ENCODE measurements at places on chromosomes 6 and 20.

DNA sequence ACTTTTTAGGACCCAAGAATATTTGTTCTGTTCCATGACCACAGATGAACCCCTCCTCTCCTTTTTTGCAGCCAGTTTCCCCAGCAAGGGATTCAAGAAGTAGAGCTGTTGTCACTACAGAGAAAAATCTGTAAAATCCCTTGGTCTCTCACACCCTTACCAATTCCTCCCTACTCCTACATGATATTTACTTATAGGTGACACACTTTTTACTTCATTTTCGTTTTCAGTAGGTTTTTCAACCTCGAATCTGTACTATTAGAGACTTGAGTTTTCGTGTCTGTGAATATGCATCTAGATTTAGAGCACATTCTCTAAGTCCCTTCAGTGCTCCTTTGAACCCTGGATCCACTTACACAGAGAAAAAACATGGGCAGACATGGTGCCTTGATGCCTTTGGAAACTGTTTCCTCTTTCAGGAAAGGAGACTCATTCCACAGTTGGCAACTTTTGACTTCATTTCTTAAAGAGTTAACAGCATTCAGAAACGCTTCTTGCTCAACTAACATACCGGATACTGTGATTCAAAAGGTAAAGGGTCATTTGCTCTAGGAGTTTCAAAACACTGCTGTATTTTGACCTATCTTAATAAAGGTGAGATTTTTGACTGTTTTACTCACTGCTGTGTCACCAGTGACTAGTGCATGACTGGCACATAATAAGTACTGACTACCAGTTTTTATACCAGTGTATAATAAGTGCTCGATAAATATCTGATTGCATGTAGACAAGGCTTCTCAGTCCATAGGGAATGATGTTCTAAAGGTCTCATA is 50.6 kb downstream of the LAMA4 start:
- no peak for DNase-seq

DNA sequence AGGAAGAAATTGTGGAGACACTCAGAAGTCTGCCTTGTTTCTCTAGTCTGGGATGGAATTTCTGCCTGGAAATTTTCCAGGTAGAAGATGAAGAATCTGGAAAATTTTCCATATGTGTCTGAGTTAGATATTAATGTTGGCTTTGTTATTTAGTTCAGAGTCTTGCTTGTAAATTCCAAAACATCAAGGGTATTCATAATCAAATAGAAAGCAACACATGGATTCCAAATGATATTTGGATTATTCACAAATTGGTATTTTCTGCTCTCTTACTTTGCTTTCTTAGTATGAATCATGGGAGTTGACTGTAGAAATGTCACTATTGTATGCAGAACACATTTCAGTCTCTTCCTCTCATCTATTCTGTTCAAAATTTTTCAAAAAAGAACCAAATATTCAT is 116.0 kb downstream of the GRIK2 start:
- no peak for DNase-seq

GRCh38 chr20:1331101-1331500 is 2.2 kb upstream of the SDCBP2 start:
- DNase-seq = no peak

- peak; percentile 99 for DNase-seq
These were observed 4.4 kb downstream of the CD83 start for GRCh38 chr6:14121936-14122344.

DNA sequence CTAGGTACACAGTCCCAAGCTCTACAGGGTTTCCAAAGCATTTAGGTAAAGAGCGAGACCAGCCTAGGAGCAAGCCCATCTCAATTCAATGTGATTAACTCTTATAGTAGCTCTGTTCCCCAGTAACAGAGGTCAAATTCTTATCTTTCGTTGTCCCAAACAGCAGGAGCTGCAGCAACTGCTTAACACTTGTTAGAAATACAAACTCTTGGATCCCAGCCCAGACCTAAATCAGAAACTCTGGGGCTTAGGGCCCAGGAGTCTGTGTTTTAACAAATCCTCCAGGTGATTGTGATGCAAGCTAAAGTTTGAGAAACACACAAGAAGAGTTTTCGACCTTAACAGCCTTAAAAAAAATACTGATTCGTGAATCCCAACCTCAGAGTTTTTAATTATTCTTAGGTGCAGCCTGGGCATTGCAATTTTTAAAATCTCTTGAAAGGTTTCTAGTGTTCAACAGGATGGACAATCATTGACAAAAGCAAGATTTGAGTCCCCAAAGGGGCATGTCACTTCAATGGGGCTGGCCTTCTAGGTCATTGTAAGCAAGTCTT is 127.4 kb upstream of the HCRTR2 start:
- DNase-seq = no peak

DNA sequence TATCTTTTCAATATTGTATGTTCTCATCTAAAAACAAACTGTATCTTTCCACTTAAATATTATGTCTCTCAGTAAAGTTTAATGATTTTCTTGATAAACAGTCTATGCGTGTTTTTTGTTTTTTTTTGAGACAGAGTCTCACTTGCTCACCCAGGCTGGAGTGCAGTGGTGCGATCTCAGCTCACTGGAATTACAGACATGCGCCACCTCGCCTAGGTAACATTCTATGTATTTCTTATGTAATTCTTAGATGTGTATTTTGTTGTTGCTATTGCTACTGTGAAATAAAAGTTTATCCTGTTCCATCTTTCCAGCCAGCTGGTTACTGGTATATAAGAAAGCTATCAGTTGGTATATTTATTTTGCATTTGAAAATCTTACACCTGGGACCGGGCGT is 29.4 kb downstream of the ABHD12 start:
- DNase-seq = no peak

- no peak for DNase-seq
These were observed 317.4 kb downstream of the SAMD5 start for GRCh38 chr6:147825848-147826247.

DNA sequence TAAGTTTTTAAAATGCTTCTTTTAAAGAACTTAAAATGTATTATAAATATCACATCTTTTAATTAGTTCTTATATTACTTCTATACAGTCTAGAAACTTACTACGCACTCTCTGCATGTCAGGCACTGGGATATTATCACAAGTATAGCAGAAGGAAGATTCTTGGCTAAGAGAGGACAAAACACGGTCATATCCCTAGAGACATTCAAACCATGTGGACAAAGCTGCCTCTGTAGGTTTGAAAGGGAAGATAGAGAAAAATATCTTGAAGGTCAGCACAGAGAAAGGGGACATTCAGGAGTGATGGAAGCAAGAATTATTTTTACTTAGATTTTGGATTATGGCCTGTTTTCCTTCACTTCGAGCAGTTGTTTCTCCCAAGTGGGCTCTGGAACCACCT is 64.1 kb downstream of the LRRC1 start:
- DNase-seq = no peak
